ENCODE measurements at places on chromosomes 3 and 15. TPM values are rescaled to one million over a fixed set of nuclear protein-coding genes. Genes with fewer than 3 reads are reported as not detected.

FES gene
- 1.3 TPM for total RNA-seq

DNA sequence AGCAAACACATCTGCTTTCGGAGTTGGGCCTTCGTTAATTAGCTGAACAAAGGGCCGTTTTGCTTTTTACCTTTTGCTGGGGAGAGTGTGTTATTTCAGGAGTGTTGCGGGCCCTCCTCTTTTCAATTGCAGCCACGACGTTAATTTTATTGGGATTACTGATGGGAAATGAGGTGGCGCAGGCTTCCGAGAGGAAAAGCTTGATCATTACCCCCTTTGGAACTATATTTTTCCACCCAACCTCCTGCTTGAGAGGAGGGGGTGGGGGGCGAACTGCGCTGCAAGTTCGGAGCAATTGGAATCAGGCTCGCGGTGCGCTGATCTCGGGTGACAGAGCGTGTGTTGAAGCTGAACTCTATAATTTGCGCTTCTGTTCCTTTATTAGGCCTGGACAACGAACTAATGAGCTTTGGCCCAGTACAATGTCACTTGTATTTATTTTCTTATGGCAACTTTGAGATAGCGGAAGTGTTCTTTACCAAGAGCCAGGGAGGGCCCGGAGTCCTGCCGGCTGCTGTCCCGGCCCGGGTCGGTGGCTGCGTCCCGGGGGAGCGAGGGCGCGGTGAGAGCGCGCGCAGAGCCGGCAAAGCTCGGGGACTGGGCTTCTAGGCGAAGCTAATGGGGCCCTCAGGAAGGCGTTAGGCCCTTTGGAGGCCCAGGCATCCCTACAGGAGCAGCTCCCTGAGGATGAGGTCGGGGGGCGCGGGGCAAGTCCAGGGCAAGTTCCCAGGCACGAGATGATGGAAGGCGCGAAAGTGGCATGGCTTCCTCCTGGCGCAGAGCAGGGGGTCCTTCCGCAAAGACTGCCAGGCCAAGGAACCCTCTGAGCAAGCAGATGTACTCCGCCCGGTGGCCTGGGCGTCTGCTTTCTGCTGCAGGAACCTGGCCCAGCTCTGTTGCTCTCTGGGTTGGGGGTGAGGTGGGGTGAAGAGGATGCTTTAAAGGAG lies 12.9 kb downstream of the NR2F2 start:
- no peak for DNase-seq

CAMKV gene
- 2.3 TPM for total RNA-seq

DNA sequence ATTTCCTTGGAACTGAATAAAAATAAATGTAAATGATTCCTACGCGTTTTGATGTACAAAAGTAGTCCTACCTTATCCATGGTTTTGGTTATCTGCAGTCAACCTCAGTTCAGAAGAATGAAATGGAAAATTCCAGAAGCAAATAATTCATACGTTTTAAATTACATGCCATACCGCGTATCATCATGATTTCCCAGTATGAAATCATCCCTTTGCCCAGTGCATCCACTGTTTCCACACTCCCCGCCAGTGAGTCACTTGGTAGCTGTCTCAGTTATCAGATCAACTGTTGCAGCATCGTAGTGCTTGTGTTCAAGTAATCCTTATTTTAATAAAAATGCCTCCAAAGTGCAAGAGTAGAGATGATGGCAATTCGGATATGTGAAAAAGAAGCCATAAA lies 9.1 kb upstream of the MFSD1 start:
- DNase-seq = no peak

- DNase-seq = peak; percentile 29
These were observed 91.5 kb upstream of the C3orf80 start for GRCh38 chr3:160133757-160134156.

DNA sequence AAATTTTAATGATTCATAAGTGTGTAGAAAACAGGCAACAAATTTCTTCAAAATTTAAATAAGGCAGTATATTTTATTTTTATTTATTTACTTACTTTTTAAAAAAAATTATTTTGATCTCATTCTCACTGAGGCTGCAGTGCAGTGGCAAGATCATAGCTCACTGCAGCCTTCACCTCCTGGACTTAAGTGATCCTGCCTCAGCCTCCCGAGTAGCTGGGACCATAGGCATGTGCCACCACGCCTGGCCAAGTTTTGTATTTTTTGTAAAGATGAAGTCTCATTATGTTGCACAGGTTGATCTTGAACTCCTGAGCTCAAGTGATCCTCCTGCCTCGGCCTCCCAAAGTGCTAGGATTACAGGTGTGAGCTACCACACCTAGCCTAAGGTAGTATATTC lies 61.2 kb upstream of the XRN1 start:
- no peak for DNase-seq
